Immature natural killer cell (primary cell): ENCODE measurements at places on chromosomes 4 and X. TPM values are rescaled to one million over a fixed set of nuclear protein-coding genes. Genes with fewer than 3 reads are reported as not detected.

DNA sequence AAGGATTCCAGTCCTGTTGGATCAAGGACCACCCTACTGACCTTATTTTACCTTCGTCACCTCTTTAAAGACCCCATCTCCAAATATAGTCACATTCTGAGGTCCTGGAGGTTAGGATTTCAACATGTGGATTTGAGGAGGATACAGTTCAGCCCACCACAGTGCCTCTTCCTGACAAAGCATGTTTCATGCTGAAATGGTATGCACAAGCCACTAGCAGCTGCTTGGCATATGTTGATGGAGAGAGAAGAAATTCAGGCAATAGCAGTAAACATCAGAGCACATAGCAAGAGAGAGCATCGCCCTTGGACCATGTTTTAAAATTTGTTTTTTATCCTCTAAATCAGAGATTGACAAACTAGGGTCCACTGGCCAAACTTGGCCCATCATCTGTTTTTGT is 172.1 kb downstream of the PRKX start:
- no peak for DNase-seq
- H3K27ac ChIP-seq = no peak overlapping the region
- H3K4me3 ChIP-seq = no peak overlapping the region
- no peaks in the 10 kb centered on the region for H3K4me1 ChIP-seq

DNA sequence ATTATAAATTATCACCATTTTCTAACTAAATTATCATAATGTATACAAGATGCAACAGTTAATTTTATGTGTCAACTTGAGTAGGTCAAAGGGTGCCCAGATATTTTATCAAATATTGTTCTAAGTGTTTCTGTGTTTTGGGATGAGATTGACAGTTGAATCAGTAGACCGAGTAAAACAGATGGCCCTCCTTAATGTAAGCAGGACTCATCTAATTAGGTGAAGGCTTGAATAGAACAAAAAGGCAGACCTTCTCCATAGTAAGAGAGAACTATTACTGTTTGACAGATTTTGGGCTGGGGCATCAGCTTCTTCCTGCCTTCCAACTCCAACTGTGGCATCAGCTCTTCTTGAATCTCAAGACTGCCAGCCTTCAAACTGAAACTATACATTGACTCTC is 185.8 kb downstream of the TRAM1L1 start:
- no peak for DNase-seq
- no peaks in the 10 kb centered on the region for H3K4me1 ChIP-seq
- no peak overlapping the region for H3K4me3 ChIP-seq
- no peaks in the 10 kb centered on the region for H3K27me3 ChIP-seq

Gene PGRMC2
- 13.6 TPM for polyA plus RNA-seq

Gene NEUROG2
- polyA plus RNA-seq = not detected

- H3K27ac ChIP-seq = no peak overlapping the region
- no peak overlapping the region for H3K4me3 ChIP-seq
- peaks cover 12% of the 10 kb centered on the region for H3K4me1 ChIP-seq
Observed at GRCh38 chr4:5870701-5871100, 22.2 kb downstream of the CRMP1 start.

GRCh38 chr4:3178351-3178750 is 70.6 kb upstream of the MSANTD1 start:
- no peak for DNase-seq
- peaks cover 69% of the 10 kb centered on the region for H3K36me3 ChIP-seq
- H3K4me3 ChIP-seq = no peak overlapping the region
- H3K27me3 ChIP-seq = no peaks in the 10 kb centered on the region
- H3K4me1 ChIP-seq = peaks cover 83% of the 10 kb centered on the region

GRCh38 chrX:120358737-120359456 is 3.0 kb upstream of the ATP1B4 start:
- no peaks in the 10 kb centered on the region for H3K36me3 ChIP-seq
- H3K27me3 ChIP-seq = peaks cover 2% of the 10 kb centered on the region
- no peak for DNase-seq
- H3K4me1 ChIP-seq = no peaks in the 10 kb centered on the region
- no peak overlapping the region for H3K4me3 ChIP-seq

GRCh38 chr4:4714331-4714730 is 145.1 kb upstream of the MSX1 start:
- H3K4me3 ChIP-seq = no peak overlapping the region
- no peaks in the 10 kb centered on the region for H3K4me1 ChIP-seq
- H3K36me3 ChIP-seq = no peaks in the 10 kb centered on the region
- H3K27ac ChIP-seq = no peak overlapping the region
- DNase-seq = no peak

- no peak overlapping the region for H3K4me3 ChIP-seq
- no peak for DNase-seq
- no peaks in the 10 kb centered on the region for H3K27me3 ChIP-seq
- H3K36me3 ChIP-seq = peaks cover 15% of the 10 kb centered on the region
- no peak overlapping the region for H3K27ac ChIP-seq
Observed at GRCh38 chr4:174503079-174503715, 19.1 kb downstream of the HPGD start.

GRCh38 chr4:139461022-139461628 is 7.2 kb downstream of the RAB33B start:
- H3K4me3 ChIP-seq = no peak overlapping the region
- no peaks in the 10 kb centered on the region for H3K36me3 ChIP-seq
- peaks cover 40% of the 10 kb centered on the region for H3K4me1 ChIP-seq
- no peak for DNase-seq
- no peak overlapping the region for H3K27ac ChIP-seq
- H3K27me3 ChIP-seq = peaks cover 2% of the 10 kb centered on the region

Gene NIPAL1
- not detected for polyA plus RNA-seq
